ENCODE measurements at places on chromosomes 12 and 14. TPM values are rescaled to one million over a fixed set of nuclear protein-coding genes. Genes with fewer than 3 reads are reported as not detected.

GRCh38 chr14:37195327-37195726 lies 2.4 kb upstream of the MIPOL1 start:
- DNase-seq: no peak

The KRT6C gene
- not detected for total RNA-seq

DNA sequence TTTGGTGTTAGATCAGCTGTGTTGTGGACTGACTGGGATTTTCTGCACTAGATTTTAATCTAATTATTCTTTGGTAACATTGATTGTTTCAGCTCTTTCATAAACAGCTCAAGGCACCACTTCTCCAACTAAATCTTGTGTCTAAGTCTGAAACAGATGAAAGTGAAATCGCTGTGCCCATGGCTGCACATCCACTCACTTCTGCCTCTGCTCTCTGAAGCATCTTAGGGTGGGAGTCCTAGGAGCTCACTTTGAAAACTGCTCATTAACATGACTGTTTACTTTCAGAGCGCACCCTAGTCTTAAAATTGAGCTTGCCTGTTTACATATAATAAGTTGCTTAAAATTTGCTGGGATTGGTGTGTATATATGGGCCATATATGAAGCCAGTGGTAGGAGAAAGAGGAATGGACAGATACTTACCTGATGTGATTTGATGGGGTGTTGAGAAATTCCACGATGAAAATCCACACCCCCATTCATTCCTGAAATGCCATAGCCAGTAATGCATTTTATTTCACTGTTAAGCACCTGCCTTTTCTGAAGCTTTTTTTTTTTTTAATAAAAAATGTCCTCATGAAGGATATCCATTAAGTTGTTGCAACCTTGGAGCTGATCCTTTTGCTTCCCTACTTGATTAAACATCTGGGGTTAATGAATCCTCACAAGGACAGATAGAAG lies 52.8 kb downstream of the PPFIBP1 start:
- DNase-seq: no peak

GRCh38 chr14:87368751-87369150 lies 624.2 kb downstream of the GALC start:
- no peak for DNase-seq

GRCh38 chr14:92041203-92041602 lies 1.3 kb upstream of the TRIP11 start:
- DNase-seq: no peak

The MUCL1 gene
- total RNA-seq: not detected

- no peak for DNase-seq
Measured at GRCh38 chr14:100669468-100669867, 57.2 kb upstream of the DLK1 start.

- DNase-seq: peak; percentile 59
Measured at GRCh38 chr14:68661226-68662225, 131.3 kb downstream of the ZFP36L1 start.

- DNase-seq: no peak
Measured at GRCh38 chr14:74984236-74985027, 18.3 kb upstream of the EIF2B2 start.

DNA sequence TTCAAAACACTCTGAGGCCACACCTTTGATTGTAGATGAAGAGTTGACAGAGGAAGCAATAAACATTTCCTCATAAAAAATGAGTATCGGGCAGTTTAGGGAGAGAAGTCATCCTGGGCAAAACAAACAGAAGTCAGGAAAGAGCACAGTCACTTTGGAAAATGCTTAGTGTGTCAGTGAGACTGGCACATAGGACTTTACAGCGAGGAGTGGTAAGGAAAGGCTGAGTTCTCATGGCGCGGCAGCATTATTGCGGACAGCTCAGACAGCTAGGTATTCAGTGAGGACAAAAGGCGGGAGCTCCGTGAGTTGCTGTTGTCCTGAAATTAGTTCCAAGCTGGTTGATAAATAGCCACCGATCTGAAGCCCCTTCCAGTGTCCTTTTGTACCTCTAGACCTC lies 229.9 kb downstream of the SNAPC1 start:
- DNase-seq: no peak

DNA sequence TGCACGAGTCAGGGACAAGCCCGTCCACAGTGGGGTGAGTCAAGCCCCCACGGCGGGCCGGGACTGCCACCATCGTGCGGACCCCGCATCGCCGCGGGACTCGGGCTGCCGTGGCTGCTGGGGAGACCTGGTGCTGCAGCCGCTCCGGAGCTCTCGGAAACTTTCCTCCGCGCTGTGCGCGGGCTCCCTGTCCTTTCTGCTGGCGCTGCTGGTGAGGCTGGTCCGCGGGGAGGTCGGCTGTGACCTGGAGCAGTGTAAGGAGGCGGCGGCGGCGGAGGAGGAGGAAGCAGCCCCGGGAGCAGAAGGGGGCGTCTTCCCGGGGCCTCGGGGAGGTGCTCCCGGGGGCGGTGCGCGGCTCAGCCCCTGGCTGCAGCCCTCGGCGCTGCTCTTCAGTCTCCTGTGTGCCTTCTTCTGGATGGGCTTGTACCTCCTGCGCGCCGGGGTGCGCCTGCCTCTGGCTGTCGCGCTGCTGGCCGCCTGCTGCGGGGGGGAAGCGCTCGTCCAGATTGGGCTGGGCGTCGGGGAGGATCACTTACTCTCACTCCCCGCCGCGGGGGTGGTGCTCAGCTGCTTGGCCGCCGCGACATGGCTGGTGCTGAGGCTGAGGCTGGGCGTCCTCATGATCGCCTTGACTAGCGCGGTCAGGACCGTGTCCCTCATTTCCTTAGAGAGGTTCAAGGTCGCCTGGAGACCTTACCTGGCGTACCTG lies 1.1 kb downstream of the PDE3A start:
- DNase-seq: peak; percentile 94

GRCh38 chr12:42486407-42486806 lies 103.1 kb downstream of the PRICKLE1 start:
- DNase-seq: no peak

DNA sequence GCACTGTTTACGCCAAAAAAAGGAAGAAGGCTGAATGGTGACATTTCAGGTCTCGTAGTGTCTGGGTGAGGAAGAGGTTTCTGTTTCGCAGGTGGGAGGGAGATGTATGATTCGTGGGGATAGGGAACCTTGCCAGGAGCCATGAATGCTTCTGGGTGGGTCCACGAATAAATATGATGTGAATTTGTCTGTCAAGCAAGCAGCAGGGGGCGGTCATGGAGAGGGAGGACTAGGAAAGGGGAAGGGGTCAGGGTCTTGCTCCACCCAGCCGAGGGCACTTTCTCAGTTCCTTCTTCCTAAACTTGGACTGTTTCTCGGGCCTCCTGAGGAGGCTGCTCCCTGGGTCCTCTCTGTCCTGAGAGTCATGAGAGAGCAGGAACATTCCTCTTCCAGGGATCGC lies 72.5 kb downstream of the LGMN start:
- peak; percentile 67 for DNase-seq

- DNase-seq: peak; percentile 2
Measured at GRCh38 chr12:117261247-117261646, 71.0 kb upstream of the FBXO21 start.

- no peak for DNase-seq
Measured at GRCh38 chr14:94165744-94166143, 8.4 kb upstream of the PPP4R4 start.

DNA sequence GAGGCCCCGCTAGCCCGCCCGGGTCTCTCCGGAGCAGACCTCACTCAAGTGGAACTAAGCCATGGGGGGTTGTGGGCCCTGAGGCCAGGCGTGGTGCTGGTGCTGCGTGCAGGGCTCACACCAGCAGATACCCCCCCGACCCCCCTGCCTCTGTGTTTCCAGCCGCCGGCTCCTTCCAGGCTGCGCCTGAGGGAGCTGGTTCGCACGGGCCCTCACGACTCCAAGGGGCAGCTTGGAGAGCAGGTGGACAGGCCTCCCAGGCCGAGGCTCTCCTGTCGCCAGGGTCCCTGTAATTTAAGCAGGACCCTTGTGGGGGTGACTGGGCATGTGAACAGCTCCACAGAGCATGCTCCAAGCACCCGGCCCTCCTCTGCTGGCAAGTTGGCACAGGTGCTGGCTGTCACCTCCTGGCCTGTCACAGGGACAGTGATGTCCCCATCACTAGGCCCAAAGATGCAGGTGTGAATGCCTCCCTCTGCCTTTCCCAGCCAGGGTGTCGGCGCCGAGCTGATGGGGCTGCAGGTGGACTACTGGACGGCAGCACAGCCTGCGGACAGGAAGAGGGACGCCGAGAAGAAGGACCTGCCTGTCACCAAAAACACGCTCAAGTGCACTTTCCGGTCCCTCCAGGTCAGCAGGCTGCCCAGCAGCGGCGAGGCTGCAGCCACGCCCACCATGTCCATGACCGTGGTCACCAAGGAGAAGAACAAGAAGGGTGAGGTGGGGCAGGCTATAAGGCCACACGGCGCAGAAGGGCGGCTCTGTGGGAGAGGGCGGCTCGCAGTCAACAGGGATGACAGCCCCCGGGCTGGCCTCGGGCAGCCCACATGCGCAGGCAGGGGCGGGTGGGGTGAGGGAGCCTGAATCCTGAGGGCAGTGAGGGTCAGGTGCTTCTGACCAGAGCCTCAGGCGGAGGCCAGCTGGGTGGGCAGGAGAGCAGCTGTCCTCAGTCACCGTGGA lies 5.9 kb upstream of the TEX22 start:
- no peak for DNase-seq

DNA sequence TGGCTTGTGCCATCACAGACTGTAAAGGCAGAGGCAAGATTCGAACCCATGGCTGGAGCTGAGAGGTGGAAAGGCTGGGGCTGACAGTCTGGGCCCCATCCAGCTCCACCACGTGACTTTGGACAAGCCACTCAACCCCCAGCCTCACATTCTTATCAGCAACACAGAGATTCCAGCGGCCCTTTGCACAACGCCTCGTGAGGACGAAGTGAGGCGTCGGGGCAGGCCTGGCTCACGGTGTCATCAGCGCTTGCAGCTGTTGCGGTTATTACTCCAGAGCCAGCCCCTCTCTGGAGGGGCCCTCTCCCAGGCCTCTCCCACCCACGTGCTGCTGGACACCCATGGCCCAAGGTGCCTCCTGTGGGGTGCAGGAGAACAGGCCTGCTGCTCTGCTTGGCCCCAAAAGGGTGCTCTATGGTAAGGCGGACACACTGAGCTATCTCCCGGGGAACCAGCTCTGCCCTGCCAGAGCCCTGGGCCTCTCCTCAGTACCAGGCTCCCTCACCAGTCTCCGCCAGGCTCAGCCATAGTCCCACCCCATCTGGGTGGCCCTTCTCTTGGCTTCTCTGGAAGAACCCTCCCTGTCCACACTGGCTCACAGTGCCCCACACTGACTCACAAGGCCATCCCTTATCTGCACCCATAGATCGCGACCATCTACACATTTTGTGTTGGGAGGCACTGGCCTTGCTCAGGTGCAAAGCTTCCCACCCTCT lies 21.1 kb downstream of the CHGA start:
- no peak for DNase-seq

GRCh38 chr14:99383472-99384449 lies 96.9 kb downstream of the SETD3 start:
- DNase-seq: no peak

DNA sequence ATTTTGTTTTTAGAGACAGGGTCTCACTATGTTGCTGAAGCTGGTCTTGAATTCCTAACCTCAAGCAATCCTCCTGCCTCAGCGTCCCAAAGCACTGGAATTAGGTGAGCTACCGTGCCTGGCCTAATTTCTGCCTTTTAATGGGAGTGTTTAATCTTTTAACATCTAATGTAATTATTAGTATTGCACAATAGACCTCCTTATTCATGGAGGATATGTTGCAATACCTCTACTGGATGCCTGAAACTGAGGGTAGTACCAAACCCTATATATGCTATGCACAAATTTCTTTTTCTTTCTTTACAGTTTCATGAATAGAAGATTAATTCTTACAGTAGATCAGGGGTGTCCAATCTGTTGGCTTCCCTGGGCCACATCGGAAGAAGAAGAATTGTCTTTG lies 47.8 kb downstream of the MYRFL start:
- no peak for DNase-seq

The GDF3 gene
- total RNA-seq: not detected

The HOXC4 gene
- 0.66 TPM for total RNA-seq

The BATF gene
- not detected for total RNA-seq

DNA sequence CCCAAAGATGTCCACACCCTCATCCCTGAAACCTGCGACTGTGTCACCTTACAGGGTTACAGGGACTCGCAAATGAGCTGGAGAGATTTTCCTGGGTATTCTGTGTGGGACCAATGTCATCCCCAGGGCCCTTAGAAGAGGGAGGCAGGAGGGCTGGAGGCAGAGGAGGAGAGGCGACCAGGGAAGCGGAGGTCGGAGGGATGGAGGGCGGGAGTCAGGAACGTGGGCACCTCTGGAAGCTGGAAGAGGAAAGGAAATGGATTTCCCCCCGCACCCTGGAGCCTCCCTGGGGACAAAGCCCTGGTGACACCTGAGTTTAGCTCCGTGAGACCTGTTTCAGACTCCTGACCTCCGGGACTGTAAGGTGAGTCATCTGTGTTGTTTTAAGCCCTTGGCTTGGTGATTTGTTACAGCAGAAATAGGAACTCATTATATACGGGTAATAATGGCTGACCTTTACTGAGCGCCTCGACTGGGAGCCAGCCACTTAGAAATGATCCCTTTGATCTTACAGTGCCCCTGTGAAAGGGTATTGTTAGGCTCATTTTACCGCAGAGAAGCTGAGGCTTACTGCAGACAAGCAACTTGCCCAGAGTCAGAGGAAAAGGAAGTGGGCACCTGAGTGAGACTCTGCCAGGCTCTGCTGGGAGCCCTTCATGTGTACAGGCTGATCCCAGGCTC lies 29.3 kb upstream of the FZD10 start:
- no peak for DNase-seq

The PAX9 gene
- total RNA-seq: 0.28 TPM

The NAV3 gene
- 9.3 TPM for total RNA-seq

GRCh38 chr12:69905801-69906200 lies 80.8 kb downstream of the MYRFL start:
- no peak for DNase-seq

All from sigmoid colon (tissue), 7 donors.